Activated naive CD4-positive, alpha-beta T cell treated with anti-CD3 and anti-CD28 coated beads, Interleukin-2, amount 10 ng/mL, durations not matched to agents 7 days and 5 days (primary cell): ENCODE measurements at places on chromosomes 13 and 19.

DNA sequence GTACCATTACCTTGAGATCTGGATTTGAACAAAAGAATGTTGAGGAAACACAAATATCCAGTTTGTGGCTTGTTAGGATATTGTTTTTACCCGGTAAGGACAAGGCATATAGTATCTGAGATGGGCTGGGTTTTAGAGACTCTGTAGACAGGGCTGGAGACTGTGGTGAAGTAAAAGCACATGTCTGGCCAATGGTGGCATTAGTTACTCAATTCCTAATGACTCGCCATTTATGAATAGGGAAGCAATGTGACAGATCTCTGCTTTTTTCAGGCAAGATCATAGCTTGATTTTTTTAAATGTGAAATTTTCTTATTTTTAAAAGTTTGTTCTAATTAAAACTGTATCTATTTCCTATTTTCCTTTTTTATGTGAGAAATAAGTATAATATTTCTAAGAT lies 371.1 kb upstream of the SPRY2 start:
- DNase-seq: no peak

DNA sequence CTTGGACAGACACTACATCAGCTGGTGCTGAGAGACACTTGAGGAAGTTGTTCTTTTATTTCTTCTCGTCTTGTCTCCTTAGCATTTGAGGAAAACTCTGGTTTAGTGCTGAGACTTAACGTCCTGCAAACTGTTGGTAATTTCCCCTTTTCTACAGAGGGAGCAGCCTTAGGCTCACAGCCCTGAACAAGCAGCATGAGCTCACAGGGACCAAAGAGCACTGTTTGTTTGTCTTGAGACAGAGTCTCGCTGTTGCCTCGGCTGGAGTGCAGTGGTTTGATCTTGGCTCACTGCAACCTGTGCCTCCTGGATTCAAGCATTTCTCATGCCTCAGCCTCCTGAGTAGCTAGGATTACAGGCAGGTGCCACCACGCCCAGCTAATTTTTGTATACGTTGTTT lies 5.5 kb downstream of the ZNF805 start:
- DNase-seq: no peak

DNA sequence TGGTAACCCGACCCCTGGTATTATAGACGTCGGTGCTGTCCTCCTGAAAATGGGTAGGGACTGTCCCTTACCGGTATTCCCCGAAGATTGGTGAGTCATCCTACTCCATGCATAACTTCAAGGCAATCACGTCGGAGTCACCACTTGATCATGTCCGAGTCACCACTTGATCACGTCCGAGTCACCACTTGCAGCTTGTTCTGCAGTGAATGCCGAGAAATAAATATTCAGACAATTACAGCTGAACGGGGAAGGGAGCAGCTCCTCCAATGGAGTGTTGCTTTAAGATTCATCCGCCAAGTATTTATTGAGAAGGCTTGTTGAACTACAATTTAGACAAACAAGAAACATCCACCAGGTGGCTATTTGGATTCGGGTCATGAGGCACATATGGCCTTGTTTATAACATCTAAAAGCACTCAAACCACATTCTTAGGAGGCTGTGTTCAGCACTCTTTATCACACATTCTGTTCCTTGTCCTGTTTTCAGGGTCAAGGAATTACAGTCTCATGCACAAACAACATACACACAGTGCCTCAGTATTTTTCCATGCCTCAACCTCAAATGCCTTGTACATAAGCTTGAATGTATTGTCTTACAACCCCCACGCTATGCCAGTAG lies 43.1 kb downstream of the ZNF726 start:
- no peak for DNase-seq

GRCh38 chr13:50708461-50708860 lies 135.0 kb downstream of the DLEU7 start:
- DNase-seq: no peak

DNA sequence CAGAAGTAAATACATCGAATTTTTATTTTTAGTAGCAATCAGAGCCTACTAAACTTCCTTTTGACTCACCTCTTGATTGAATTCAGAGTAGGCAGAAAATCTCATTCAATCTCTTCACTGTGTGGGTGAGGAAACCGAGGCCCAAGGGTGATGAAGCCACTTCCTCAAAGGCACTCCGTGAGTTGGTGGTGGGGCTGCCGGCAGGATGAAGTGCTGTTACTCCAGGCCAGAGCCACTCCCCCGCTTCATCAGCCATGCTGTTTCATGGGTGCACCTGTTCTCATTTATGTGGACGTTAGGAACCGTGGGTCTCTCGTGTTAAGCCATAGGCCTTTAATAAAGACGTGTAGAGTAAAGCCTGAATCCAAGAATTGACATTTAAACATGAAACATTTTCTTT lies 13.2 kb downstream of the ING1 start:
- DNase-seq: peak; percentile 65

GRCh38 chr13:73069206-73069805 lies 10.5 kb downstream of the KLF5 start:
- no peak for DNase-seq

DNA sequence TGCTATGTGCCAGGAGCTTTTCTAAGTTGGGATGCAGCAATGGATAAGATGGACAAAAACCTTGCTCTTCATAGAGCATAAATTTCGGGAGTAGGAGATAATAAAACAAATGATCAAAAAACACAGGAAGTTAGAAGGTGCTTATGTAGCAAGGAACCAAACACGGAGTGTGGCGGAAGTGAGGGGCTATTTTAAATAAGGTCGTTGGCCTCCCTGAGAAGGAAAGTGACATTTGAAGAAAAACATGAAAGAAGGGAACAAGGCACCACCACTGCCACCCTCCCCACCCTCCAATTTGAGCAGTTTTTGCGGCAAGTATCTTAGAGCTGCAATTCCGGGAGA lies 3.2 kb upstream of the GSX1 start:
- peak; percentile 28 for DNase-seq

DNA sequence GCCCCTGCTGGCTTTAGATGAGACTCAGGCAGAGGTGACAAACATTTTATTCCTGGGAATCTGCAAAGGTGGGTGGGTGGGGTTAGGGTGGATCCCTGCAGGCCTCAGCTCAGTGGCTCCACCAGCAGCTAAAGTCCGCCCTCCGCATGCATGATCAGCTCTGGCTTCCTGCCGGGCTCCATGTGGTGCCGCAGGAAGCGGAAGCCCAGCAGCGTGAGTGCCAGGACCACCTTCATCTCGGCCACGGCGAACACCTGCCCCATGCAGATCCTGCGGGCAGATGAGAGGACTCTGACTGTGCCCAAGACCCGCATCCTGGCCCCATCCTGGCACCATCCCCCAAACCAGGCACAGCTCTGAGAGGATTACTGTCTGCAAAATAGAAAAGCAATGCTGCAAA lies 26.3 kb downstream of the CYP4F2 start:
- peak; percentile 31 for DNase-seq

GRCh38 chr19:13784731-13785452 lies 10.4 kb upstream of the ZSWIM4 start:
- peak; percentile 81 for DNase-seq

GRCh38 chr19:9906475-9907087 lies 29.7 kb downstream of the OLFM2 start:
- no peak for DNase-seq

- peak; percentile 18 for DNase-seq
These were observed 11.9 kb downstream of the PLEKHF1 start for GRCh38 chr19:29677001-29677817.

DNA sequence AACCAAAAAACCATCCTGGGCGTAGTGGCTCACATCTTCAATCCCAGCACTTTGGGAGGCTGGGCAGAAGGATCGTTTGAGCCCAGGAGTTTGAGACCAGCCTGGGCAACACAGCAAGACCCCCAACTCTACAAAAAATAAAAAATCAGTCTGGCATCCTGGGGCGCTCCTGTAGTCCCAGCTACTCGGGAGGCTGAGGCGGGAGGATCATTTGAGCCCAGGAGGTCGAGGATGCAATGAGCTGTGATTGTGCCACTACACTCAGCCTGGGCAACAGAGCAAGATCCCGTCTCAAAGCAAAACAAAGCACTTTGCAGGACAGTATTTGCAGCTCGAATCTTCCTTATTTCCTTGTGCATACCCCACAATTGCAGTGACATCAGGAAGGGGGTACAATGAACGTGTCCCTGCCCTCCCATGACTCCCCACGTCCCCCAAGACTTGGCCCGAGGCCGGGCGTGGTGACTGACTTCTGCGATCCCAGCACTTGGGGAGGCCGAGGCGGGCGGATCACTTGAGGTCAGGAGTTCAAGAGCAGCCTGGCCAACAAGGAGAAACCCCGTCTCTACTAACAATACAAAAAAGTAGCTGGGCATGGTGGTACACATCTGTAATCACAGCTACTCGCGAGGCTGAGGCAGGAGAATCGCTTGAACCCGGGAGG lies 870 bp downstream of the NDUFB7 start:
- DNase-seq: no peak

GRCh38 chr19:38915329-38916321 lies 3.6 kb upstream of the CCER2 start:
- no peak for DNase-seq

- DNase-seq: no peak
These were observed 35.3 kb downstream of the SOX1 start for GRCh38 chr13:112102243-112102642.

DNA sequence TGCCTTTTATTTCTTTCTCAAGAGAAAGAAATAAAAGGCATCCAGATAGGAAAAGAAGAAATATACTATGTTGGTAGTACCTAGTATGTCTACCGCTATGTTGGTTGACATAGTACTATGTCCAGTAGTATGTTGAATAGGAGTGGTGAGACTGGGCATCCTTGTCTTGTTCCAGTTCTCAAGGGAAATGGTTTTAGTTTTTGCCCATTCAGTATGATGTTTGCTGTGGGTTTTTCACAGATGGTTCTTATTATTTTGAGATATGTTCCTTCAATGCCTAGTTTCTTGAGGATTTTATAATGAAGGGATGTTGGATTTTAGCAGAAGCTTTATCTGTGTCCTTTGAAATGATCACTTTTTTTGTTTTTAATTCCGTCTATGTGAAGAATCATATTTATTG lies 53.0 kb upstream of the CSNK1A1L start:
- no peak for DNase-seq

GRCh38 chr19:10501971-10502523 lies 1.1 kb downstream of the KEAP1 start:
- peak; percentile 39 for DNase-seq

DNA sequence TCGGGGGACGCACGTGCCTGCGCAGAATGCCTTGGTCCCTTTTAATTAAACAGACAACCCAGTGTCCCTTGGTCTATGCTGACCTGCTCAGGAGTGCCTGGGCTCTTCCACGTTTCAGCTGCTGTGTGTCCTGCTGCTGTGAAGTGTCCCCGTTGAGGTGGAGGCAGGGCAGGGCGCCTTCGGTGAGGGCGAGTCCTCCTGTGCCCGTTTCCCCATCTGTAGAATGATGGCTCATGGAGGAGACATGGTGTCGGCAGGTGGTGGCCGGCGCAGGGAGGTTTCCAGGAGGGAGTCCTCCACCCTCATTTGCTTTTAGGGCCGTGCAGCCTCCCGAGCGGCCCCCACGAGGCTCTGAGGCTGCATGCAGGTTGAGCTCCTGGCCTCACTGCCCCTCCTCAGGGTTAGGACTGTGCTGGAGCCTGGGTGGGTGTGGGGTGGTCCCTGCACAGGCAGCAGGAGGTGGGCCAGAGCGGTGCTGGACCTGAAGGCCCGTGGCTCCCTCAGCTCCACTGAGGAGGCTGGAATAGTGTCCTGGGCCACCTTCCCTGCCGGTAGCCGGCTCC lies 8.8 kb downstream of the STK11 start:
- no peak for DNase-seq

- DNase-seq: no peak
These were observed 184.9 kb downstream of the DIAPH3 start for GRCh38 chr13:59978862-59979261.

DNA sequence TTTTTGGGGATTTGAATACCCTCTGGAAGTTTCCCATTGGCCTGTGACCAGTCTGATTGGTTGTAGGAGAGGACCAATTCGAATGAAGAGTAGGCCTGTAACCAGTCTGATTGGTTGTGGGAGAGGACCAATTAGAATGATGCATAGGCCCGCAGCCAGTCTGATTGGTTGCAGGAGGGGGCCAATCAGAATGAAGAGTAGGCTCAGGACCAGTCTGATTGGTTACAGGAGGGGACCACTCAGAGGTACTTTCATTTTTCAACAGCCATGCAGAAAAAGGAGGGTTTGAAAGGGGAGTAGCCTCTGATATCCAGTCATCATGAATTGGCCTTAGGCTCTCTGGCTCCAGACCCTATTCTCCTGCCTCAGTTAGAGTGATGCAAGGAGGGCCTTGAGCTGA lies 30.4 kb upstream of the SLC1A5 start:
- no peak for DNase-seq

DNA sequence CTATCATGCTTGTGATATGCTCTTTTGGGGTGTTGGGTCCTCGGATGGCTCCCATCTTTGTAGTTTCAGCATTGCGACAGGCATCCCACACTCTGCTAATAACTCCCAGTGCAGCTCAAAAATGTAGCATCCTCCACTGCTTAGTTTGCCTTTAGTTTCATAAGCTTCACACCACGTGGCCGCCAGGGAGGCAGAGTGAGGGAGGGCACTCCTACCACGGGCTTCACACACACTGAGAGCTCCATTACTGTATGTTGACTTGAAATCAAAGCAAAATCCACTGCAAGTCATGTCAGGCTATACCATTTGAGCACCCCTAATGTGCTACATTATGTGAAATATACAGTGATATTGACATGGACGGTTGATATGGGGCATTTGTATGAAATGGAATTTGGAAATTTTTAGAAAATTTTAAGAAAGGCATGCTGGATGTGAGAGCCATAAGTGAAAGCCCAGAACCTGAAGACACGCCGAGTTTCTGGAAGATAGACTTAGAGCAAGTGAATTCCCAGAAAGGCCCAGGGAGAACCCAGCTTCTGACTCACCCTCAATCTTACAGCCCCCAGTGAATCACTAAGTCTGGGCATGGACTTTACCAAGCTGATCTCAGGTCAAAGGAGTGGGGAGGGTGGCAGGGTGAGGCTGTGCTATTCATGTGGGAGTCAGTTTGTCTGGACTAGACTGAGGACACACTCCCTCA lies 94.1 kb downstream of the HSPH1 start:
- no peak for DNase-seq

- no peak for DNase-seq
These were observed 365.3 kb upstream of the ZNF507 start for GRCh38 chr19:31979949-31980670.

- DNase-seq: no peak
These were observed 9.5 kb downstream of the IL4I1 start for GRCh38 chr19:49887037-49887664.

GRCh38 chr13:75481176-75482069 lies 546 bp downstream of the TBC1D4 start:
- DNase-seq: peak; percentile 36

GRCh38 chr13:48600374-48601364 lies 53.1 kb upstream of the CYSLTR2 start:
- DNase-seq: no peak
